ENCODE measurements at places on chromosomes 12 and 14. TPM values are rescaled to one million over a fixed set of nuclear protein-coding genes. Genes with fewer than 3 reads are reported as not detected.

Gene GPR84
- total RNA-seq: 0.53 TPM

Gene HIGD1C
- total RNA-seq: not detected

Gene NGDN
- total RNA-seq: 41.1 TPM

Gene CFL2
- 101 TPM for total RNA-seq
